ENCODE measurements at places on chromosomes 6 and 20.

DNA sequence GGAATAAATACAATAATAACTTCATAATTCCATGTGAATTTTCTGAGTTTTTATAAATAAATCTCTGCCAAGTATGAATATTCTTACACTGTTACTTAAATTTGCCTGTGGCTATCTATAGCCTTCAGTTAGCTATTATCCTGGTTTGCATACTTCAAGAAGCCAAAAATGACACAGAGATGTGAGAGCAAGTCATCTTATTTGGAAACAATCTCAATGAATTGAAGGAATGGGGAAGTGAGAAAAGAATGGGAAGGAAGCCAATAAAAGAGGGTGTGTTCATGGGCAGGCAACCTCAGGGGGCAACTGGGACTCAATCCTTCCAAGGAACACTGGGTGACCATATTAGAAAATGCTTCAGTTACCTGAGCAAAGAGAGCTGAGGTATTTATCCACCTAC lies 9.9 kb downstream of the HAO1 start:
- DNase-seq = peak; percentile 10

DNA sequence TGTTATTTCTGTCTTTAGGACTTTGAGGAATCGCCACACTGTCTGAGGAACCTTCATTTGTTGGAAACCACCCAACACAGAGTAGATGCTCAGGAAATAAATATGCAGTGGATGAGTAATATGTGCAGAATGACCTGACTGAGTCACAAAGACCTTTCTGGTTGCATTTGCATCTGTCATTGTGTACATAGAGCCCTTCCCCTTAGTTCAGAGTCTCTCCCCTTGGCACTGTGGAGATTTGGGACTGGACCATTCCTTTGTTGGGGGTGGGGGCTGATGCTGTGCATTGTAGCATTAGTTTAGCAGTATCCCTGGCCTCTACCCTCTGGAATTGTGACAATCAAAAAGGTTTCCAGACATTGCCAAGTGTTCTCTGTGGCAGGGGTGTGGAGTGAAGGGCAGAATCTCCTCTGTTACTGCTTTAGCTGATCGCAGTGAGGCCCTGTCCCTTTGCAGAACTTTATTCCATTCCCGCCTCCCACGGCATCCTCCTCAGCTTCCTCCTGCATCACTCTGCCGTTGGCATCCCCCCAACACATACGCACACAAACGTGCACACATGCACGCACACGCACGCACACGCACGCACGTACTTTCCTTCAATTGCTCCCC lies 64.5 kb downstream of the EYA2 start:
- DNase-seq = peak; percentile 89

DNA sequence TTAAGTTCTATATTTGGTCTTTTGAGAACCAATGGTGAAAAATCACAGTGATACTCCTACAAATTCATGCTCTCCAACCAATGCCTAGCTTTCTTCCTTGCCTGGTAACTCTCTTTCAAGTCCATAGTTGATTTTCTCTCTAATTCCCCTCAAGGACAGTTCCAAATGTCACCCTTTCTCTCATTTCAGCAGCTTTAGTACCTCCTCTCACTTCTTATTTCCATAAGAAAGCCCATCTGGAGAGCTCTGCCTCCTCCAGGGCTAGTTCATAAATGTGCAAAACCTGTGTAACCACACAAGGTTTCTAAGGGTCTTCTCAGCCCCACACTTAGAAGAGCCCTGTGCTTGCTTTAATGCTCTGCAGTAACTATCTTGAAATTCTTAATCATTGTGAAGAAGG lies 155.4 kb upstream of the PLCB4 start:
- DNase-seq = no peak

DNA sequence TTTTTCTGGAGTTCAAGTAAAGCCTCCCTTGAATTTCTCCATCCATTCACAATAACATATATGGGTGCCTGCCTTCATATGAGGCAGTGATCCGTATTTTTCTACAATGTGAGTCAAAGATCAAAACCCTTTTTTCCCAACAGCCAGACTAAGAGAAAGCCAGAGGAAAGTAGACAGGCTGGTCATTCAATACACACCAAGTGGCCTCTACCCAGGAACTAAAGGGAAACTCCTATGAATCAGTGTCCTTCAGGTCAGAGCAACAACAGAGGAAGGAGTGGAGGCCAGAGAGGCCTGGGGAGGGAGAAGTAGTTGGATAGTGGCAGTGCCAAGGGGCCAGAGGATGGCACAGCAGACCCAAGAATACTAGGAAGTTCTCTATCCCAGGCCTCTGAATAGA lies 23.8 kb downstream of the SIM1 start:
- no peak for DNase-seq

Data from fibroblast of the aortic adventitia (primary cell).